ENCODE measurements at places on chromosomes 4 and X.
A peak's percentile ranks its signal among the peaks of the same experiment; 100 is the strongest.

- no peak for DNase-seq
Observed at GRCh38 chr4:110769578-110769977, 146.7 kb upstream of the PITX2 start.

- no peak for DNase-seq
Observed at GRCh38 chr4:48017108-48017571, 568 bp downstream of the NIPAL1 start.

GRCh38 chr4:137124278-137124932 is 407.9 kb downstream of the PCDH18 start:
- DNase-seq, result peak; percentile 30

GRCh38 chrX:110962451-110962850 is 133.5 kb upstream of the PAK3 start:
- DNase-seq, result no peak

DNA sequence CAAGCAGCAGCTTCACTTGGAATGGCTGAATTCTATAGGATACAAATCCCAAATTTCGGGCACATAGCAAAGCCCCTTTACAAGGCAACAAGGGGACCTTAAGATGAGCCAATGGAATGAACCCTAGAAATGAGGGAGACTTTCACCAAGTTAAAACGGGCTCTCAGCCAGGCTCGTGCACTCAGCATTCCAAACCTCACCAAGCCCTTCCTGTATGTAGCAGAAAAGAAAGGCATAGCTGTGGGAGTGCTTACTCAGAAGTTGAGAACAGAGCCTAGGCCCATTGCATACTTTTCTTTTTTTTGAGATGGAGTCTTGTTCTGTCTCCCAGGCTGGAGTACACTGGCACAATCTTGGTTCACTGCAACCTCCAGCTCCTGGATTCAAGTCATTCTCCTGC is 10.8 kb upstream of the HERC5 start:
- DNase-seq, result no peak

Measured in NCI-H1105 (cell line).